Right ventricle myocardium superior (tissue), 1 donor: ENCODE measurements at places on chromosomes 3 and 15. TPM values are rescaled to one million over a fixed set of nuclear protein-coding genes. Genes with fewer than 3 reads are reported as not detected.

The PODXL2 gene
- 0.94 TPM for total RNA-seq

The GAP43 gene
- total RNA-seq, result 0.38 TPM

The PLSCR5 gene
- not detected for total RNA-seq

The GASK1A gene
- total RNA-seq, result 0.75 TPM

The FOXL2 gene
- total RNA-seq, result not detected

The TNFSF10 gene
- total RNA-seq, result 13.7 TPM

The CHAC1 gene
- total RNA-seq, result 0.46 TPM

The ITGA11 gene
- 32.2 TPM for total RNA-seq

The EPHA3 gene
- total RNA-seq, result 3.5 TPM

The TPRG1 gene
- 2.7 TPM for total RNA-seq

The CHRNA3 gene
- 0.13 TPM for total RNA-seq

DNA sequence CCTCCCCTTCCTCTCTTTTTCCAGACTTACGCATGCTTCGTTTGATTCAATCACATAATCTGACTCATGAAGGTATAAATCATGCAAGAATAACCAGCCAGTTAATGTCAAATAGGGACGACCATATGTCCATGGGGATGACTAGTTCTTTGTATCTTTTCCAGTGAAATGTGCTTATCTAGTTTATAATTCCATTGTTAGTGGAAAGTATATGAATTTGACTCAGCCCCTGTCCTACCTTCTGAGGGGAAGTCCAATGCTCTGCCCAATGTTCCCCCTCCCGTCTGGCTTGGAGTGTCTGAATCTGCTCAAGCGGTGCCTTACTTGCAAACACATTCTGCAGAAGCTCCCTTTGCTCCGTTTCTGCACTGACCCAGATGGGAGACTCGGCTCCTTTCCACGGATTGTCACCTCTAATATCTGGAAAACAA lies 55.0 kb upstream of the EPHB3 start:
- no peak for DNase-seq

DNA sequence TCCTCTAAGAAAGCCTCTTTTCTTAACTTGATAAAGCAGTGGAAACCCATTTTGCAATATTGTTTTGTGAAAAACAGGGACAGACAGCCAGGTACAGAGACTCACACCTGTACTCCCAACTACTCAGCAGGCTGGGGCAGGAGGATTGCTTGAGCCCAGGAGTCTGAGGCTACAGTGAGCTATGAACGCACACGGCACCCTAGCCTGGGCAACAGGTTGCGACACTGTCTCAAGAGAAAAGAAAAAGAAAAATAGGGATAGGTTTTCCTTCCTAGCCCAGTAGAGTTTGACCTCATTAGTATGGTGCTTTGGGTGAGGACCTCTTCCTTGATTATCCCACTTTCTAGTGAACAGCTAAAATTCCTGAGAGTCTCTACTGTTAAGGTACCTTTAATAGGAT lies 17.5 kb upstream of the YEATS2 start:
- no peak for DNase-seq

GRCh38 chr3:172651936-172652625 lies 58.8 kb downstream of the NCEH1 start:
- no peak for DNase-seq

DNA sequence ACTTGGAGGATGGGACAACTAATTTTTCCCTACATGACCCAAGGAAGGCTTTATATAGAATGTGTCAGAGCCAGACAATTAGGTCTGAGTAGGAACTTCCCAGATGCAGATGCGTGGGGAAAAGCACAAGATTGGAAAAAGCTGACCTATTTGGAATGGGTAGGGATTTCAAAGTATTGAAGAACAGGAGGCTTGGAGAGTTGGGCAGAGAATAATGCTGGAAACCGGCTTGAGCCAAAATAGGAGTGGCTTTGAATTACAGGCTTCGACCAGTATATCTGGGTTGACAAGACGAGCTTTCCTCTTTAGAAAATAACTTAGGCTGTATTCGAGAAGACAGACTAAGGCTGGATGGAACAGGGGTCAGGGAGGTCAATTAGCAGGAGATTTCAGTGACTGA lies 181.1 kb downstream of the GBE1 start:
- no peak for DNase-seq

GRCh38 chr3:16112910-16113504 lies 61.5 kb upstream of the GALNT15 start:
- DNase-seq, result no peak

DNA sequence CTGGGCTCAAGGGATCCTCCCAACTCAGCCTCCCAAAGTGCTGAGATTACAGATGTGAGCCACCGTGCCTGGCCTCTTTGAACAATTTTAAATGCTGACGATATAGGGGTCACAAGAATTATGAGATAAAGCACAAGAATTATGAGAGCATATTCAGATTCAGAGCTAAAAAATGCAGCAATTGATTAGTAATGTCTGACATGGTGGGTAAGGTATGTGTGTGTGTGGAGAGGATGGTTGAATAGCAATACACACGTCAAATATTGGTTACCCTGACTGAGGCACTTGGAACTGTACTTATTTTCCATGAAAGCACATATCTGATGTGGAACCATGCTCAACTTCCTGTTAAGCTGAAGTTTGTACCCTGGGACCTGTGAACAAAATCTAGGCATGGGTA lies 115.6 kb downstream of the EOMES start:
- DNase-seq, result no peak

DNA sequence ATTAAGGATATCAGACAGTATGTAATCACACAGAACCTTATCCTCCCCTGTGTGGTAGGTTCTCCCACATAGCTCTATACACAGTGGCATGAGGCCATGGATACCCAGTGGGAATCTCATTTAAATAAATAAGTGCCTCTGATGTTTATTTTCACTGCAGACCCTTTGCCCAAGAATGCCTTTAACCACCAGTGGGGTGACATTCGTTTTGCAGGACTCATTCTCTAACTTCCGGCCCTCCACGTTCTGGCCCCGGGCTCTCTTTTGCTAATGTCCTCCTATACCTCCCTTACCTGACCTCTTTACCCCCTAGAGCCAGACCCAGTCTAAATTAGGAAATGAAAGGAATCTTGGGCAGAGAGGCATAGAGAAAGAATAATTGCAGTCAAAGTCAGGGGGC lies 8.3 kb downstream of the CCDC80 start:
- no peak for DNase-seq

- no peak for DNase-seq
Observed at GRCh38 chr3:152405915-152406802, 137.4 kb downstream of the MBNL1 start.

- no peak for DNase-seq
Observed at GRCh38 chr3:143991713-143992112, 20.1 kb downstream of the DIPK2A start.

DNA sequence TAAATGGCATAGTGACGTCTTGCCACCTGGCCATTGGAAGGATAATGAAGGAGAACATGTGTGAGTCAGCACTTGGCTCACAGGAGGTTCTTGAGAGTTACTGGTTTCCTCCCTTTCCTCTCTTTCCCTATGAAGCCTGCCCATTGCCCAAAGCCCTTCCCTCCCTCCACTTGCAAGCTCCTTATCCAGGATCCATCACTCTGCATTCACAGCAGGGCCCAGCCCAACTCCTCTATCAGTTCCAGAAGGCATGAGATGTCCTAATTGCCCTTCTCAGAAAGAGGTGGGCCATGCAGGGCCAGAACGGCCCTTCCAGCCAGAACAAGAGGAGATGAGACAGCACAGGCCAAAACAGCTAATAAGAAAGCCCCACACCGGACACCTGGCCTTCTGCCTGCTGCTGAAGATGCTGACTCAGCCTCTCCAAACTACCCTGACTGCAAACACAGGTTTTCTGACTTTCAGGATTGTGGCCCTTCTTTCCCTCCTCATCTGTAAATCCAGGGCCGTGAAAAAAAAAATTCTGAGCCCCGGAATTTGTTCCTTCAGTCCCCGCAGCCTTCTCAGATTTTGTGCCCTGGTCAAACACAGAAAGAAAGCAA lies 29.7 kb downstream of the HAPLN3 start:
- DNase-seq, result no peak

- DNase-seq, result no peak
Observed at GRCh38 chr3:136750897-136751315, 1.3 kb downstream of the STAG1 start.

DNA sequence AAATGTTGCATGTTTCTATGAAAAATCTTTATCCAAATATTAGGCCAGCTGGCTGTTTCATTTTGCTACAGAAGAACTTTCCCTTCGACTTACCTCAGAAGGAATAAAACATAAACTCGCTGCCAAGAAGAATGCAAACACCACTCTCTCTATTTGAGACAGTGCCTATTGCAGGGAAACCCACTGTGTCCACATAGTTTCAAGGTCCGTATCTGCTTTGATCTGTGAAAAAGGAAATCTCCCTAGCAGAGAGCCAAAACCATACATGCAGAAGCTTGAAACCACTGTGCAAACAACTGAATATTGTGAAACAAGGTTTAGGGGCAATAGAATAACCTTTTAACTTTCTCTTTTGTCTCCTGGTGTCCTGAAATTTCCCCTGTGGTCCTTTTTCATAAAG lies 35.0 kb upstream of the CAPN7 start:
- DNase-seq, result no peak

DNA sequence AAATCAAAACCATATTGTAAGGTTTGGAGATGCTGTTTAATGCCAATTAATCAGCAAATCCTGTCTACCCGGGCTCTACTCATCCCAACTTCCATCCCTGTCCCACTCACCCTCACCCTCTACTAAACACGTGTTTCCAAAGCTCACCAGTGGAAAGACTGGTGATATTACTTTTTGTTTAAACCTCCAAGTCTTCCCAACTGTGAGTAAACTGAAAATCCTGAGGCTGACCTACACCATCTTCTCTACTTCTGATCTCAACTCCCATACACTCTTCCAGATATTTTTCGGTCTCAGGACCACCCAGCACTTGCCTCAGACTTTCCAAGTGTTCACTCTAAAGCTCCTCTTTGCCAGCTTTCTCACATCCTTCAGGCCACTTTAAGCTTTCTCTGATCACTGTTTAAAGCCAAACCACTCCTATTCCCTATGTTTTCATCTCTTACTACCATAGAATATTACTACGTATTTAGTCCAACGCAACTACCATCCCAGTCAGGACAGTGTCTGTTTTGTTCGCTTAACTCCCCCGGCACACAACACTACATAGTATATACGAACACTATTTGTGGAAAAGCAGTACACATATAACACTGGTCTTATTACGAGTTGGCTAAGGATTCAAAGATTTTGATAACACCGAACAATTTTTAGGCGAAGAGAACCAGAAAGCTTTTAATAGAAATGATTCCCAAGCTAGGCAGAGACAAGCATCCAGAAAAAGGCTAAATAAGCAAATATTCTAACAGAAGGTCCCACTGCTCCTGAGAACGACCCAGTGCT lies 684 bp downstream of the RPL4 start:
- DNase-seq, result no peak

DNA sequence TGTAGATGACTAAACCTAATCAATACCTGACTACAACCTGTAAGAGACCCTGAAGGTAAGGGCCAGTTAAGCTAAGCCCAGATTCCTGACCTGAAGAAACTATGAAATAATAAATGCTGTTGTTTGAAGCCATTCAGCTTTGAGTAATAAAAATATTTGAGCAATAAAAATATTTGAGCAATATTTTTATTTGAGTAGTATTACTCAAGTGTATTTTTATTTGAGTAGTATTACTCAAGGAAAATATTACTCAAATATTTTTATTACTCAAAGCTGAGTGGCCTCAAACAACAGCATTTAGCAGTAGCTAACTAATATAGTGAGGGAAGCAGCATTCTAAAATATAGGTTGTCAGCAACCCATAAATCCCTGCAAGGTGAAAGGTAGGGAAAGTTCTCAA lies 143.8 kb upstream of the RARB start:
- DNase-seq, result no peak

- DNase-seq, result peak; percentile 74
Observed at GRCh38 chr3:25427942-25428788, at the start of gene RARB. Gene RARB, plus strand, starts transcription at chr3:25428263. Its CDS starts 469 bp downstream, at chr3:25428732.

DNA sequence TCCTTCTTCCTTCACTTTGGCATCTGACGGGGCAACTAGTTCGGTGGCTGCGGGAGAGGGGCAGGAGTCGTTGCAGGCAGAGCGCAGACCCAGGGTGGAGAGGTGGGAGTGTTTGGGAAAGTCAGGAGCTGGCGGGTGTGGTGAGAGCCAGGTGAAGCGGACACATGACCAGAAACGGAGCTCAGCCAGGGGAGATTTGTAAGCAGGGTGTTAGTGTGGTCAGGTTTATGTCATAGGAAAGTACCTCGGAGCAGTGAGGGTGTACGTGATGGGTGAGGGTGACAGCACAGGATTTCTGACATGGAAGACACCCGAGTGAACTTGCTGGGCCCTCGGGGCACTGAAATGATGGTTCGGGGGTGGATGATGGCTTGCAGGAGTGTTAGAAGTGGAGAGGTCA lies 247.4 kb upstream of the TPM1 start:
- DNase-seq, result no peak

DNA sequence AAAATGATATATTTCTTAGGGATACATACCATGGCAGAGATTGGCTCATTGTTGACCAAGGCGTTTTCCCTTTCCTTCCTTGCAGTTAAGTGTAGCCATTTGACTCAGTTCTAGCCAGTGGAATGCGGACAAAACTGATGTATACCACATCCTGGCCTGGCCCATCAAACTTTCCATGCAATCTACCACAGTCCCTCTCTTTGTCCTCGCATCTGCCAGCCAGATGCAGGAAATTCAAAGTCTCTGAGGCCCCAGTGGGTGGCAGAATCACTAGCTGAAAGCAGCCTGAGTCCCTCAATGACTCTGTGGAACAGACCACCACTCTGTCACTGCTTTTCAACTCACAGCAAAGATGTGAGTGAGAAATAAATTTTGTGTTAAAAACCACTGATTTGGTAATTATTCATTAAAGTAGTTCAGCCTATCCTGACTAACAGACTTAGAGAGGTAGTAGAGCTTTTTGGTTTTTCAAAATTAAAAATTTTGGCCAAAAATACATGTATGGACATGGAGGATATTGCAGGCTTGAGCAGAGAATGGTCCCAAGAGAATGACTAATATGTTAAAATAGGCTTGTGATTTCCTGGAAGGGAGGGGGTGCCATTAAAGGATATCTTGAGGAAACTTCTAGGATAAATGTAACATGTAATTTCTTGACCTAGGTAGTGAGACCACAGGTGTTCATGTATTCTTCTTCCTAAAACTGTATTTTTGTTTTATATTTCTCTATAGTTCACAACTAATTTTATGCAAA lies 10.9 kb downstream of the LRRFIP2 start:
- no peak for DNase-seq

GRCh38 chr15:65095011-65095746 lies 18.6 kb downstream of the KBTBD13 start:
- no peak for DNase-seq

DNA sequence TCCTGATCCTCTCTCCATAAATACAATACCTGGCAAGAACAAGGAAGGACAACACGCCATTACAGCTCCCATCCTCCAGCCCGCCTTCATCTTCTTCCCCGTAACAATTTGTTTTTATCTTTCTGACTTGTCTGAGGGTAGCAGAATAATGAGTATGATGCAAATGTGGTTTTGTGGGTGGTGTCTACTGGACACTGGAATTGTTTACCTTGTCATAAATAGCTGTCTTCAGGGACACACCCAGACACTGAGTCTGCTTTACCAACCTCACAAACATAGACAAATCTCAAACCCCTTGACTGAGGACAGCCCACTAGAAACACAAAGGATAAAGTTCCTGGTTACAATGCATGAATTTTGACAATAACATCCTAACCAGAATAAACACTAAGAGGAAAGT lies 13.4 kb downstream of the WDR72 start:
- DNase-seq, result no peak
